ENCODE measurements at places on chromosomes 12 and 14. TPM values are rescaled to one million over a fixed set of nuclear protein-coding genes. Genes with fewer than 3 reads are reported as not detected.

Gene ESPL1
- total RNA-seq: 52.7 TPM

Gene NINJ2
- not detected for total RNA-seq

Gene OR4E1
- total RNA-seq: not detected

Gene RASSF8
- 46.7 TPM for total RNA-seq

Gene AQP2
- total RNA-seq: not detected

DNA sequence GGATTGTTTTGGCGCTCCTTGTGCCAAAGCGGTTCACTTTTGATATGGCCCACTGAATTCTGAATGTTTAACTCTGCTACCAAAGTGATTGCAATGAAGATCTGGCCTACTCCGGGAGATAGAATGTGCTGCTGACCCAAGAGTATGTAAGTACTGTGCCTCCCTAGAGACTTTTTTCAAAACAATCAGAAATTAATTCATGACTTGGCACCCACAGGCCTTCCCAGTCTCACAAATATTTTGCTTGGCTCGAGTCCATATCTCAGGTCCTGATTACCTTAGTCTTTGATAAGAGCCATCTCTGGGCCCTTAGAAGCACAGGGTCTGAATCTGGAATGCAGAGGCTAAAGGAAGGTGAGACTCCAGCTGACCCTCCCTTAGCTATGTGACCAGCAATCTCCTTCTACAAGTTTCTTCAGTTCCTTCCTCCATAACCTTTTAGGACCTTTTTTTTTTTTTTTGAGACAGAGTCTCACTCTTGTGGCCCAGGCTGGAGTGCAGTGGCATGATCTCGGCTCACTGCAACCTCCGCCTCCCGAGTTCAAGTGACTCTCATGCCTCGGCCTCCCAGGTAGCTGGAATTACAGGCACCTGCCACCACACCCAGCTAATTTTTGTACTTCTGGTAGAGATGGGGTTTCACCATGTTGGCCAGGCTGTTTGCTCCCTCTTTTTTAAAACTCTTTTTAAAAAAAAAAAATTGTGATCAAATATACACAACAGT, 49.5 kb upstream of the METAP2 start:
- no peak for DNase-seq
- H3K27ac ChIP-seq: no peak overlapping the region
- H3K27me3 ChIP-seq: no peaks in the 10 kb centered on the region
- H3K36me3 ChIP-seq: no peaks in the 10 kb centered on the region

DNA sequence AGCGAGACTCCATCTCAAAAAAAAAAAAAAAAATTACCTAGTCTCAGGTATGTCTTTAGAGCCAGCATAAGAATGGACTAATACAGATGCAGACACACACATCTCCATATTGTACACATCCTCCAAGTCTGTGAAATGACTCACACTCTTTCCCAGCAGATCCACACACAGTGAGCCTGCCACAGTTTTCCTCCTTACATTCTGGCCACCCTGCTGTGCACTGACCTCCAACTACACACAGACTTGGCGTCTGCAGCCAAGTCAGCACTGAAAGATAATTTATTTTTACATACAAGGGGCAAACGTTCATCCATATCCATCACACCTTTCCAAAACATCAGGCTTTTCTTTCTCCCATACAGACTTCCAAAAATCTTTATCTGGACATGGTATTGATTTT, 115.9 kb downstream of the SLC25A21 start:
- no peak overlapping the region for H3K27ac ChIP-seq
- H3K4me1 ChIP-seq: no peaks in the 10 kb centered on the region
- no peaks in the 10 kb centered on the region for H3K36me3 ChIP-seq
- no peaks in the 10 kb centered on the region for H3K27me3 ChIP-seq
- H3K4me3 ChIP-seq: no peak overlapping the region

DNA sequence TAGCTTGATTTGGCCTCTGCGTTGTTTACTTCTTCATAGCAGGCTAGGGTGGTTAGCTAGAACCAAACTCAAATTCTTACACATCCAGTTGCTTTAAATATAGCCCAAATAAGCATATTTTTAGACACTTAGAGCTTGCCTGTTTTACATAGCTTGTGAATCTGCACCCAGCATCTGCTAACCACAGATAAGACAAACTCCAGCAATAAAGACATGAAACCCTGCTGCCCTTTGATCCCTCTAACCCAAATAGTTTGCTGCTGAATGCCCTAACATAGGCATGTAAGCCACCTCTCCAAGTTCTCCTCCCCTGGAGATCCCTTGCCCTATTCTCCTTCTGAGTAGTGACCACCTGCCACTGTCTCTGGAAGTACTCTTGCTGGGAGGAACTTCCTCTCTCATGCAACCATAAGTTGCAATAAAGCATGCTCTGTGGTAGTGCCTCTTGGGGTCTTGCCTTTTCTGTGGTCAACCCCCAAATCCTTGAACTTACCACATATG, 185.6 kb downstream of the TMEM117 start:
- H3K27ac ChIP-seq: no peak overlapping the region
- H3K4me3 ChIP-seq: no peak overlapping the region
- H3K27me3 ChIP-seq: no peaks in the 10 kb centered on the region
- no peaks in the 10 kb centered on the region for H3K4me1 ChIP-seq

- H3K4me3 ChIP-seq: no peak overlapping the region
- no peak for DNase-seq
- peaks cover 20% of the 10 kb centered on the region for H3K36me3 ChIP-seq
- H3K27me3 ChIP-seq: no peaks in the 10 kb centered on the region
These were observed 16.6 kb upstream of the SLC38A2 start for GRCh38 chr12:46389031-46389616.

- H3K4me3 ChIP-seq: no peak overlapping the region
- H3K36me3 ChIP-seq: no peaks in the 10 kb centered on the region
- H3K27ac ChIP-seq: no peak overlapping the region
- H3K4me1 ChIP-seq: no peaks in the 10 kb centered on the region
- no peaks in the 10 kb centered on the region for H3K27me3 ChIP-seq
These were observed 25.7 kb downstream of the C14orf132 start for GRCh38 chr14:96064866-96065265.

DNA sequence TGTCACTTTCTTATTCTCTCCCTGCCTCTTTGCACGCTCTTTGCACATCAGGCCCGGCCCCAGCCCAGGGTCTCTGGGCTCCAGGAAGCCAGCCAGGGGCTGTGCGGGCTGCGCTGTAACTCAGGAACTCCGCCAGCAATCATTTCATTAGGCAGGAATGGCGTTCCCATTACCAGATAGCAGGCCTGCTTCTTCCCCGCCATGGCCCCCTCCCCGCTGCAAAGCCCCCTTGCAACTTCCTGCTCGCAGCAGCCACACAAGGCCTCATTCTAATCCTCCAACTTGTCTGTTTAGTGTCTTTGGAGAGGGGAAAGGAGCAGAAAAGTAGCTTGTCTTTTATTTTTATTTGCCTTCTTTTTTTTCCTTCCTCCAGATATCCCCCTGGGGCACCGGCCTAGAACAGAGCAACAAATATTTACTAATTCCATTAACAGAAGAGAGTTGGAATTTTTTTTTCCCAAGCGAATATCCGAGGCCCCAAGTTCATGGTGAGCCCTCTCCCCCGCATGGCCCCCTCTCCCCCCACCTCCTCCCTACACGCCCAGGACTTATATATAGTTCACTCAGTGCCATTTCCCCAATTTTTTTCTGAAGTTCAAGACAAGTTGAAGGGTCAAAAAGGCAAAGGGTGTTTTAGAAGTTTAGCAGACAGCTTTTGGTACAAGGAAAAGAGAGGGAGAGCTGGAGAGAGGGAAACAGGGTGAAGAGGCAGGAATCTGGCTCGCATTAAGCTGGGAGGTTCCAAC, 329.4 kb upstream of the TBX3 start:
- H3K4me1 ChIP-seq: no peaks in the 10 kb centered on the region
- no peak for DNase-seq
- no peak overlapping the region for H3K27ac ChIP-seq

GRCh38 chr14:52641745-52642144, 53.6 kb downstream of the ERO1A start:
- H3K36me3 ChIP-seq: no peaks in the 10 kb centered on the region
- H3K4me3 ChIP-seq: no peak overlapping the region
- no peak for DNase-seq
- H3K27me3 ChIP-seq: peaks cover 1% of the 10 kb centered on the region

- no peaks in the 10 kb centered on the region for H3K36me3 ChIP-seq
- no peaks in the 10 kb centered on the region for H3K27me3 ChIP-seq
- peaks cover 14% of the 10 kb centered on the region for H3K4me1 ChIP-seq
- no peak overlapping the region for H3K27ac ChIP-seq
- no peak overlapping the region for H3K4me3 ChIP-seq
These were observed 229.9 kb downstream of the EFCAB11 start for GRCh38 chr14:89724628-89724960.

GRCh38 chr14:37340353-37340752, 142.6 kb downstream of the MIPOL1 start:
- no peaks in the 10 kb centered on the region for H3K36me3 ChIP-seq
- H3K27ac ChIP-seq: no peak overlapping the region
- no peaks in the 10 kb centered on the region for H3K4me1 ChIP-seq
- DNase-seq: no peak
- no peak overlapping the region for H3K4me3 ChIP-seq

- no peaks in the 10 kb centered on the region for H3K36me3 ChIP-seq
- no peak overlapping the region for H3K4me3 ChIP-seq
- H3K27me3 ChIP-seq: peaks cover 1% of the 10 kb centered on the region
These were observed 120.4 kb downstream of the HMGA2 start for GRCh38 chr12:65944637-65945036.

GRCh38 chr12:50642035-50642451, 121.9 kb upstream of the ATF1 start:
- DNase-seq: no peak
- no peak overlapping the region for H3K27ac ChIP-seq
- H3K27me3 ChIP-seq: no peaks in the 10 kb centered on the region
- H3K36me3 ChIP-seq: 0 out of 2 replicates have a peak, but pooled peaks cover 3% of the 10 kb centered on the region

DNA sequence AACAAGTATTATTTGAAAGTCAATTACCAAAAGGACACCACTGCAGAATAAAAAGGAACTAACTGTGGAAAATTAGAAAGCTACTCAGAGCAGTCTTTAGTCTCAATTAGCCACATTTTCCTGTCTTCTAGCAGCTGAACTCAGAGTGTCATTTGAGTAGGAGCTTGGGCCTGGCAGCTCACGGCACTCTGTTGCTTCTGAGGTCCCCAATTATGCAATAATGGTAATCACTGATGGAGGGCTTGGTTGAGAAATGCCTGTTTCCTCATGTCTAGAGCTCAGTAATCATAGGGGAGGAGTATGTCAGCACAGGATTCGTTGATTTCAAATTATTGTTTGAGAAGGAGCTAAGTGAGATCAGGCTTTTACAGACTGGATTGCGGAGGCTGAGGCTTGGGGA, 108.6 kb downstream of the VRK1 start:
- H3K27me3 ChIP-seq: no peaks in the 10 kb centered on the region
- H3K36me3 ChIP-seq: no peaks in the 10 kb centered on the region
- H3K27ac ChIP-seq: no peak overlapping the region
- DNase-seq: no peak

- H3K27ac ChIP-seq: no peak overlapping the region
- H3K36me3 ChIP-seq: peaks cover 13% of the 10 kb centered on the region
- no peaks in the 10 kb centered on the region for H3K4me1 ChIP-seq
- H3K27me3 ChIP-seq: no peaks in the 10 kb centered on the region
These were observed 7.9 kb upstream of the MAPK1IP1L start for GRCh38 chr14:55043528-55043927.

GRCh38 chr12:27488479-27488878, 35.5 kb upstream of the PPFIBP1 start:
- H3K27ac ChIP-seq: no peak overlapping the region
- no peaks in the 10 kb centered on the region for H3K36me3 ChIP-seq
- no peaks in the 10 kb centered on the region for H3K4me1 ChIP-seq
- no peak overlapping the region for H3K4me3 ChIP-seq
- no peak for DNase-seq

GRCh38 chr12:132478845-132479244, 11.1 kb upstream of the FBRSL1 start:
- H3K4me3 ChIP-seq: no peak overlapping the region

GRCh38 chr12:67288561-67288960, 19.4 kb downstream of the CAND1 start:
- no peaks in the 10 kb centered on the region for H3K4me1 ChIP-seq
- H3K27ac ChIP-seq: no peak overlapping the region
- DNase-seq: no peak
- peaks cover 27% of the 10 kb centered on the region for H3K36me3 ChIP-seq
- H3K4me3 ChIP-seq: no peak overlapping the region
- no peaks in the 10 kb centered on the region for H3K27me3 ChIP-seq

GRCh38 chr14:73833530-73834260, 17.9 kb upstream of the PTGR2 start:
- no peak overlapping the region for H3K27ac ChIP-seq
- H3K4me3 ChIP-seq: no peak overlapping the region
- H3K27me3 ChIP-seq: no peaks in the 10 kb centered on the region
- DNase-seq: no peak
- H3K4me1 ChIP-seq: peaks cover 6% of the 10 kb centered on the region

- no peak for DNase-seq
- H3K4me1 ChIP-seq: no peaks in the 10 kb centered on the region
- no peak overlapping the region for H3K27ac ChIP-seq
- H3K4me3 ChIP-seq: no peak overlapping the region
- no peaks in the 10 kb centered on the region for H3K27me3 ChIP-seq
- H3K36me3 ChIP-seq: no peaks in the 10 kb centered on the region
These were observed 431.3 kb downstream of the NPAS3 start for GRCh38 chr14:33369972-33370371.

DNA sequence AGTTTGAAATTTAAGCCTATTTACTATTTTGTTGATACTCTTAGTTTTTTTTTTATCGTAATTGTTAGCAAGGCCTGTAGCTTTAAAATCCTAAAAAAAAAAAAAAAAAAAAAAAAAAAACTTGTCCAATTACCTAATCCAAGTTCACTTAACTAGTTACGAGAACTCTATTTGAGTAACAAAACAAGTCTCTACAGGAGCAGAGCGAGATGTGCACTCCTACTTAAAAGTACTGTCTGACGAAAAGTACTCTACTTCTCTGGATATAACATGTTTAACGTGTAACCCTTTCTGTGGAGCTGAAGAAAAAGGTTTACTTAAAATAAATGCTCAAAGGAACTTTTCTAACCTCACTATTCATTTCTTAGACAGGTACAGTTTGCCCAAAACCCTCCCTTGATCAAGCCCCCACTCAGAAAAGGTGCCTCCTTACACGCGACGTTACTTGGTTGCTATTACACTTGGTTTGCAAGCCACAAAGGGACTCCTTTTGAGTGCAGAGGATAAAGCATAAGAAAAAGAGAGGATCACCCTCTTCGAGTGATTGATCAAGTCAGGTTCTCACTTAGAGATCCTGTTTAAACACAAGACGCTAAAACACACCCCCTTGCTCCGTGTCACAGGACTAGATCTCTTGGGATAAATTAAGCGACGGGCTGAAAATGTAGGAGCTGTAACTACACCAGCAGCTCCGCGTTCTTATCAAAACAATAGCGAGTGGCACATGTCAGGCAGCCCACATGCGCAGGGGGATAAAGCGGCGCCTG, 2.2 kb downstream of the BAZ1A start:
- no peaks in the 10 kb centered on the region for H3K4me1 ChIP-seq
- peak overlapping the region; percentile 79 for H3K4me3 ChIP-seq
- no peaks in the 10 kb centered on the region for H3K36me3 ChIP-seq
- no peak for DNase-seq

- H3K4me1 ChIP-seq: no peaks in the 10 kb centered on the region
- no peak overlapping the region for H3K4me3 ChIP-seq
- H3K27me3 ChIP-seq: no peaks in the 10 kb centered on the region
- no peaks in the 10 kb centered on the region for H3K36me3 ChIP-seq
- no peak overlapping the region for H3K27ac ChIP-seq
These were observed 79.4 kb upstream of the PLEKHG7 start for GRCh38 chr12:92623386-92623785.

- H3K27me3 ChIP-seq: no peaks in the 10 kb centered on the region
- no peak overlapping the region for H3K27ac ChIP-seq
- DNase-seq: no peak
These were observed 132.1 kb upstream of the BTG1 start for GRCh38 chr12:92277795-92278194.
